ENCODE measurements at places on chromosomes 5 and 9. TPM values are rescaled to one million over a fixed set of nuclear protein-coding genes. Genes with fewer than 3 reads are reported as not detected.

DNA sequence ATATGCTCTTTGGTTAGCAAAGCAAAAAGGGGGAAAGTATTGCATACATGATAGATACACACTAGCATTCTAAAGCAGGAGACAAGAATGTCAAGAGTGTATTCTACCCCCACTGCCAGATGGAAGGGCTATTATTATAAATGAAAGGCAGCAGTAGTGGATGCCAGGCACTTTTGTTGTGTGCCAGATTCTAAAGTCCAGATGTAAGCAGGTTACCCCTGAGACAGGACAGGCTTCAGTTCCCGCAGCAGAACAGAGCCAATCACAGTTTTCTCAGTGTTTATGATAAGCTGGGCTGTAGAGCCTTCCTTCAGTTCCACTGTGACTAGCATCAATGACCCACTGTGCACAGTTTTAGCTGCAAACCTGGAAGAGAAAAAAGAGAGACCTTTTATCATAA lies 226.6 kb upstream of the TBCA start:
- no peak for DNase-seq

- DNase-seq: no peak
Observed at GRCh38 chr9:74379718-74380117, 117.4 kb upstream of the RORB start.

DNA sequence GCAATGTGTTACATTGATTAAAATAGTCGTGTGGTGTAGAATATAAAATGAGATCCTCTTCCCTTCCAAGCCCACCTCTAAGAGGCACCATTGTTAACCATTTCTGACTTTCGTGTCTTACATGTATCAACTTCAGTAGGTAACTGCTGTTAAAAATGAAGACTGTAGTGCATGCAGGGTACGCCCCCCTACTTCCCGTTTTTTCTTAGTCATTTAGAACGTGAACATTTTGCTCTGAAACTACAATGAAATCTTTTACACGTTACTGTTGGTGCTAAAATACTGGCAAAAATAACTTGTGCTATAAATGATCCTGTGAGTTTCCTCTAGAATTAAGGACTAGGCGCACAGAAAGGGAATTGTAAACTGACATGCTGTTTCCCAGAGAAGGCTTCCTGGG lies 41.5 kb downstream of the WNK2 start:
- no peak for DNase-seq

DNA sequence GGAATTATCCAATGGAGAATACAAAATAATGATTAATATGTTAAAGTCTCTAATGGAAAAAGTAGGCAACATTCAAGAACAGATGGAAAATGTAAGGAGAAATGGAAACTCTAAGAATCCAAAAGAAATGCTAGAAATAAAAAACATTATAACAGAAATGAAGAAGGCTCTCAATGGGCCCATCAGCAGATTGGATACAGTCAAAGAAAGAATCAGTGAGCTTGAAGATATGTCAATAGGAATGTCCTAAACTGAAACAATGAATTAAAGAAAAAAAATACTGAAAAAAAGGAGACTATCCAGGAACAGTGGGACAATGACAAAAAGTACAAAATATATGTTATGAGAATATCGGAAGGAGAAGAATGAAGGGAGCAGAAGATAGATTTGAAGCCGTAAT lies 193.1 kb downstream of the DAB2IP start:
- DNase-seq: no peak

GRCh38 chr9:7549249-7549648 lies 250.3 kb downstream of the DMAC1 start:
- peak; percentile 46 for DNase-seq

- no peak for DNase-seq
Observed at GRCh38 chr5:41067714-41068568, 3.2 kb downstream of the MROH2B start.

DNA sequence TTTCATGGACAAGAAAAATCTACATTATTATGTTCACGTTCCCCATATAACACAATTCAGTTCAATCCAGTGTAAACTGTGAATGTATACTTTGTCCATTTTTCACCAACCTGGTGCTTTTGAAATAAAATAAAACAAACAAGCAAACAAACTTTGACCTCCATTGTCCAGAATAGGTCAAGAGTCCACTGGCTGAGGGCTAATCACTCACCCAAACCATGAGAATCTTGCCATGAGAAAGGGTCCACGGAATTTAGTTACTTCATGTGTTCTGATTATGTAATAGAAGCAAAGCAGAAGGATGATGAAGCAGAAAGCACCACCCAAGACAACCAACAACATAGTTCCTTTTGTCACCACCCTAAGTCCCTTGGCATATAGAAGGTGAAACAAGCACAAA lies 28.7 kb downstream of the DIAPH1 start:
- no peak for DNase-seq

DNA sequence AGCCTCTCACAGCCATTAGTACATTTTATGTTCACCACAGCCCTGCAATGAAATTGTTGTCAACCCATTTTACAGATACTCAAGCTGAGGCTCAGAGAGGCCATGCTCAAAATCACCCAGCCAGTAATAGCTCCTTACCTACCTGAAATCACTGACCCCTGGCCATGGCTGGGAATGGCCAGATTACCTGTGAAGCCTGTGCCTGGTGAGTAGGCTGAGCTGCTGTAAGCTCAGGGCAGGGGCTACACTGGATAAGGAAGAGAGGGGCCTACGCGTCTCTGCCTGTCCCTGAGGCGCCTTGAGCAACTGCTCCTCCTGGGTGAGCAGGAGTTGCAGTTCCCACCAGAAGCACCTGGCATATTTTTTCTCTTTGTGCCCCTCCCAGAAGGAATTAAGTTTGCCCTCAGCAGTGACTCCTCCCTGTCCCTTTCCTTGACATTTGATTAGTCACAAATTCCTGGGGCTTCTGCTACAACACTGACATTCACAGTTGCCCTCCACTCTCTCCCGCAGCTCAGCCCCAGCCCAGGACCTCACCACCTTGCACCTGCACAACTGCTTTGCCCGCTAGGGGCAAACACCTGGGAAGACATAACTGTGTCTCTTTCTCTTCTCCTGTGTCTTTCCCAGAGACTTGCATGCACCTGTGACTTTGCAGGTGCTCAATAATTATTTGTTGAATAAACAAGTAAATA lies 5.7 kb downstream of the CLTB start:
- no peak for DNase-seq

GRCh38 chr9:19087106-19088000 lies 15.4 kb downstream of the HAUS6 start:
- no peak for DNase-seq

- DNase-seq: peak; percentile 42
Observed at GRCh38 chr9:135502168-135502872, 1.8 kb downstream of the MRPS2 start.

- DNase-seq: no peak
Observed at GRCh38 chr9:20361229-20361628, 261.1 kb downstream of the MLLT3 start.

DNA sequence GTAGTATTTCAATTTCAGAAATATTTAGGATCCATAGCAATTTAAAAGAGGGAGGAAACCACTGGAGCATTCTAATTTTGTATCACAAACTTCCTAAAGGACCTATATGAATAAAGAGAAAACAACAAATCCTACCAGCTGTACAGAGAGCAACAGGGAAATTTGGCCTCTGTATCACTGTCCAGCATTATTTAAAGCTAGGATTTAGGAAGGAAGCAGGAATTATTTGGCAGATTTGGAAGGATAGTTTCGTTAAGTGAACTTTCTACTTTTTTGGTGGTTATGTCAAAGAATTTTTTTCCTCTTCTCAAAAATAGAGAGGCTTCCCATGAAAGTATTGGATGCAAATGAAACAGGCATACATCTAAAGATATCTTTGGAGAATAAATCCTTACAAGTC lies 269.7 kb downstream of the RAB3C start:
- DNase-seq: no peak

- DNase-seq: no peak
Observed at GRCh38 chr9:76624391-76625048, 139.7 kb upstream of the PCA3 start.

GRCh38 chr9:19620326-19620725 lies 168.5 kb downstream of the SLC24A2 start:
- no peak for DNase-seq

GRCh38 chr5:119656023-119656422 lies 26.7 kb downstream of the FAM170A start:
- DNase-seq: no peak

DNA sequence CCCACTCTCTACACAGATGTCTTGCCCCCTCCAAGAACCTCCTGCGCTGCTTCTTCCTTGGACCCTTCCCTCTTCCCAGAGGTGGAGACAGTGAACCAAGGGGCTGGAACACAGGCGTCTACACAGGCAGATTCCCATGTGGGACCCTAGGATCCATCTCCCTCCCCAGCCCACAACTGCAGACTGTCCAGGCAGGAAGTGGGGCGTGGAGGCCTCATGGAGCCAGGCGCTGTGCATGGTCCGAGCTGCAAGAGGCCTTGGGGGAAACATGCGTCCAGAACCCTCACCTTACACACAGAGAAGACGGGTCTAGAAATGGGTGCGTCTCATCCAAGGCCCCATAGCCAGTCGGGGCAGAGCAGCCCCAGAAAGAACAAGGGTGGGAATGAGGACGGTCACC lies 117.5 kb downstream of the VAV2 start:
- no peak for DNase-seq

SLCO6A1 gene
- not detected for total RNA-seq

GFI1B gene
- total RNA-seq: 2.7 TPM

CDKN2B-AS1 gene
- total RNA-seq: 22.7 TPM

RABEPK gene
- total RNA-seq: 8.3 TPM

FAM221B gene
- not detected for total RNA-seq

CNTNAP3 gene
- total RNA-seq: 6.6 TPM

TLE1 gene
- total RNA-seq: 35.0 TPM

CRHBP gene
- not detected for total RNA-seq

ZBED3 gene
- 2.9 TPM for total RNA-seq

ARSI gene
- not detected for total RNA-seq

SLC34A1 gene
- total RNA-seq: 0.35 TPM

ISOC1 gene
- total RNA-seq: 36.6 TPM

ALDH7A1 gene
- 23.1 TPM for total RNA-seq

TEX48 gene
- not detected for total RNA-seq

INSL4 gene
- total RNA-seq: not detected
